Trophoblast cell (in vitro differentiated cells and primary cell): ENCODE measurements at places on chromosomes 4 and X.

- no peak for DNase-seq
These were observed 26.3 kb upstream of the ARMCX2 start for GRCh38 chrX:101685923-101686322.

DNA sequence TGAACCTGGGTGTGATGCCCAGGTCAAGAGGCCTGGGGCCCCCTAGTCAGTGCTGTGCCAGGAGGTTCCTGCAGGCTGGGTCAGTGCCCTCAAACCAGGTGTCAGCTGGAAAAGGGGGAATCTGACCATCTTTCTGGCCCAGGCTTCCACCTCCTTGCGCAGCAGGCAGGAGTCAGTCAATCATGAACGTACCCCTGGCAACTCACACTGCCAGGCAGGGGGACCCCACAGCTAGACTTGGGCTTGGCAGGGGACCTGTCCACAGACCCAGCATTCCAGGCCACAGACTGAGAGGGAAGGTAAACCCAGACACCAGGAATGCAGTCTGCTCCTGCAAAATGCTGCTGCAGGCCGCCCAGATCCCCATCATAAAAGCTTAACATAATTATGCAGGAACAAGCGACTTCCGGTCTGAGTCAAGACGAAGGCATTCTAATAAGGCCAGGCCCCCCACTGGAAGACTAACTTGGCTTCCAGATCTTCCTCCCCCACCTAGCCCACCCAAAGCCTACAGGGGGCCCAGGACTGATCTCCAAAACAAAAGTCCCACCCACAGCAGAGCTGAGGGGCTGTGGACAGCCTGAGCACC is 156.3 kb downstream of the BCOR start:
- no peak for DNase-seq

- DNase-seq, result peak; percentile 73
These were observed 29.4 kb upstream of the KIAA0232 start for GRCh38 chr4:6753103-6753560.

- no peak for DNase-seq
These were observed 1.2 kb downstream of the UCHL1 start for GRCh38 chr4:41257906-41258305.

DNA sequence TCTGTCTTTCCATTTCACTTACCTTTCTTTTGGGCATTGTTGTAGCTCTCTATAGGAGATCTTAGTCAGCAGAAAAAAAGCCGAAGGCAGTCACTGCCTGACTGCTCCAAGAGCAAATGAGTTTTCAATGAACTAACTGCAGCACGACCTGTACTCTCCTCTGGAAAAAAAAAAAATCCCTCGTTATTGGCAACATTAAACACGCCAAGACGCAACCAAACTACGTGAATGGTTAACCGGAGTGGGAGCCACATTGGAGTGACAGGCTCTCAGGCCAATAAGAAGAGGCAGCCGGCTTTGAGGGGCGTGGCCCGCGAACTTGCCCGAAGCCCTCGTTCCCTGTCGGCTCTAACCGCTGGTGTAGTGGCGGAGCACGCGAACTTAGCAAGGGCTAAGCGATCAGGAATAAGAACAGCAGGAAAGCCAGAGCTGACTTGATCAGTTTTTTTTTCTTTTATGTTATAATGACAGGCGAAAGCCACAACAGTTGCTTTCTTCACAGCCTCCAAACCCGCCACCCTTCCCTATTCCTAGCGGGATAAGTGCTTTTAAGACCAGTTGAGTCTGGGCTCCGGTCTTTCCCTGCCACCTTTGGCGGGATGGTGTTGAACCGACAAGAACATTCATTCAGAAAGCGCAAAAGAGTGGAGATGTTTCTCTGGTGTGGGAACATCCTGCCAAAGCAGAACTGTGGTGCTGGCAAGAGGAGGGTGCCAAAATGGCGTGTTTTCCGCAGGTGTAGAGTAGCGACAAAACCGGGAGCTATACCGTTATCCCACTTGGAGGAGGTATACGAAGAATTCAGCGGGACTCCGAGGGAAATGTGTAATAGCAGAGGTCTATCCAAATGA is 80.0 kb downstream of the HMGN5 start:
- DNase-seq, result peak; percentile 68

DNA sequence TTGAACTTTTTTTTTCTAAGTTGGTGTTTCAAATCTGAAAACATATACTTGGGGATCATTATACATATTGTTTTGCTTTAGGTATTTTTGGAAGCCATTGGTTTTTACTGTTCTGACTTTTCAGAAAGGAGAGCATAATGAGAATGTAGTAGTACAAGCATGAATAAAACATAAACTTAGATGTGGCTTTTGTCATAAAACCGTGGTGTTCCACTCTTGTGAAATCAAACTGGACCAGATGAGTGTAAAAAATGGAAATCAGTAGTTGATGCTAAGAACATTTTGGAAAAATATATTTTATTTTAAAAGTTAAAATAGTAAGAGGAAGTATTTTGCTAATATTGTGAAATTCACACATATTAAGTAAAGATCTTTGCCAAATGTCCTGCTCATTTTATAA is 29.6 kb downstream of the GUCY1A1 start:
- DNase-seq, result no peak

- DNase-seq, result no peak
These were observed 106.3 kb downstream of the AFF1 start for GRCh38 chr4:87041141-87041540.

DNA sequence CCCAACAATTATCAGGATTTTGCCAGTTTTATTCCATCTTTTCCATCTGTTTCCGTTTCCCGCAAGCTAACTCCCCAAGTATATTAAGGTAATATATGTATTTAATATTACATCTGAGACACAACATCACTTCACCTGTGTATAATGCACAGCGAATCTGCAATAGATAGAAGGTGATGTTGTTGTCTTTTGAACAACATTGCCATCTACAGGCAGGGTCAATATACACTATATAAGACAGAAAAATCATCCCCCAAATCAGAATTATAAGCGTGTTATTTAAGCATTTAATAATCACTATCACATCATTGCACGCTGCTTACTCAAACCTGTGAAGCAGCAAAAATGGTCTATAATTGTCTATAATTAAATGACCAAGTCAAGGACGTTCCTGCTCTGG is 1115.5 kb downstream of the NLGN4X start:
- DNase-seq, result no peak

- DNase-seq, result peak; percentile 64
These were observed 6.4 kb upstream of the SMIM9 start for GRCh38 chrX:154840856-154841255.

DNA sequence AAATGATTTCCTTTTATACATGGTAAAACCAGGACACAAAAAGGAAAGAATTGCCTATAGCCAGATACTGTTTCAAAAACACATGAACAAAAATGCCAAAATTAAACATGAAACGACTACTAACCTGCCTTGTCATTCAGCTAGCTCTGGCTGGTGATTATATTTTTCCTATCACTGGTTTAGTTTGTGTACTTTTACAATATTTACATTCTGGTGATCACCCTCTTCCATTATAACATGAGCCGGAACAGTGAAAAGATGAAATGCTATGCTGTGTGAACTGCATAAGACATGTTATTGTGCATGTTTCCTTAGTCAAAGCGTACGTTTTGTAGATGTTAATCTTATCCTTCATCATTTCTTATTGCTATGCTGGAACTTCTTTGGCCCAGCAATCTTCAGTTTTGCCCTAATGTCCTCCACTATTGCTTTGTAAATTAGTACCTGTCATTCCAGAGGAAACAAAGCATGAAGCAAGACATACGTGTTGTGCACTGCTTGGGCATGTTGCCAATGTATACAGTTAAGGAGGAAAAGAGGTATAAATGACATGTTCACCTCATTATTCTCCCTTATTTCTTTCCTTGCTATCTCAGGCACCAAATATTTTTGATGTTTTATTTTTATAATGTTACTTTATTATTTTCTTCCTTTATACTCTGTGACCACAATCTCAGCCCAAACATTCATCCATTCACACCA is 386.3 kb downstream of the ARHGAP24 start:
- DNase-seq, result no peak

- no peak for DNase-seq
These were observed 5.2 kb upstream of the PITX2 start for GRCh38 chr4:110627977-110628662.

- DNase-seq, result peak; percentile 3
These were observed 209.7 kb upstream of the PRPS2 start for GRCh38 chrX:12581546-12581945.

DNA sequence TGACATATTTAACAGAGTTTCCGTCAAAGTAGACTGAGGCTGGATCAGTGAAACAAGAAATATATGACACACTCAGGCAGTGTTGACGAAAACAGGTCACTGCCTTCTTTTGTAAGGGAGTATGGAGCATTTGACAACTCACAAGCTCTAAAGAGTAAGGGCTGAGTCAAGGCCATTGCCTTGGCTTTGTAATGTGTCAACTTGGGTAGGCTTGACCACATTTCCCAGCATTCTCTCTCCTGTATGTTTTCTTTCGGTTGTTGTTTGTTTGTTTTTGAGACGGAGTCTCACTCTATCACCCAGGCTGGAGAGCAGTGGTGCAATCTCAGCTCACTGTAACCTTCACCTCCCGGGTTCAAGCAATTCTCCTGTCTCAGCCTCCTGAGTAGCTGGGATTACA is 125.0 kb upstream of the MBNL3 start:
- peak; percentile 48 for DNase-seq

- no peak for DNase-seq
These were observed 347.1 kb upstream of the GATB start for GRCh38 chr4:152107736-152108500.

DNA sequence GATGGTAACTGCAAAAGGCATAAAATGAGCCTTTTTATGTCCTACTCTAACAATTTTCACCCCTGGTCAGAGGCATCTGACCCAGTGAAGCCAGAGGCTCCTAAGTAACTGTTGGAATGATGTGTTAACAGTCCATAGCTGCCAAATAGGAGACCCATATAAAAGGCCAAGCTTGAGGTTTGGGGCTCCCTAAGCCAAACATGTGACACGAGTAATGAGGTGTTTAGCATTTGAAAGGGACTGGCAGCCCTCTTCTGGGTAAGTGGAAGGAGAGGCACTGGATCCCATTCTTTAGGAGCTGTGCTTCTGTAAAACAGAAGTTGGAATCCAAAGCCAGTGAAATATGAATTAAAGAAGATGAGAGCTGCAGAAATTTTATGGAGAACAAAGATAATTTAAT is 100.6 kb upstream of the PNPLA4 start:
- DNase-seq, result no peak

DNA sequence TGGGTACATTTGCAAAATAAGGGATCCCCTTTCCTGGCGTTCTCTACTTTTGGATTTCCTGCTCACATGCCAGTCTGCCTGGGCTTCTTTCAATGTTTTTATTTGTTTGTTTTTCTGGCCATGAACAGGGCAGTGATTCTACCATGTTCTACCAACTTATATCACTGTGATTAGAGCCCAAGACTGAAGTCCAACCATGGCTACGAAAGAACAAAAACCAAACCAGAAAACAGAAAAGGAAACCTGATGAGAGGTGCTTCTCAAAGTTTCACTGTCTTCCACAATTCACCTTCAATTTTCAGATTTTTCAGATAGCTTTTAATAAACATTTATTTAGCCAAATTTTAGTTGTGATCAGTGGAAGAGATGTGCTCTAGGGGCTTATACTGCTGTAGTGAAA is 187.6 kb upstream of the TACR3 start:
- DNase-seq, result no peak

GRCh38 chrX:11791090-11791489 is 33.1 kb downstream of the MSL3 start:
- no peak for DNase-seq

DNA sequence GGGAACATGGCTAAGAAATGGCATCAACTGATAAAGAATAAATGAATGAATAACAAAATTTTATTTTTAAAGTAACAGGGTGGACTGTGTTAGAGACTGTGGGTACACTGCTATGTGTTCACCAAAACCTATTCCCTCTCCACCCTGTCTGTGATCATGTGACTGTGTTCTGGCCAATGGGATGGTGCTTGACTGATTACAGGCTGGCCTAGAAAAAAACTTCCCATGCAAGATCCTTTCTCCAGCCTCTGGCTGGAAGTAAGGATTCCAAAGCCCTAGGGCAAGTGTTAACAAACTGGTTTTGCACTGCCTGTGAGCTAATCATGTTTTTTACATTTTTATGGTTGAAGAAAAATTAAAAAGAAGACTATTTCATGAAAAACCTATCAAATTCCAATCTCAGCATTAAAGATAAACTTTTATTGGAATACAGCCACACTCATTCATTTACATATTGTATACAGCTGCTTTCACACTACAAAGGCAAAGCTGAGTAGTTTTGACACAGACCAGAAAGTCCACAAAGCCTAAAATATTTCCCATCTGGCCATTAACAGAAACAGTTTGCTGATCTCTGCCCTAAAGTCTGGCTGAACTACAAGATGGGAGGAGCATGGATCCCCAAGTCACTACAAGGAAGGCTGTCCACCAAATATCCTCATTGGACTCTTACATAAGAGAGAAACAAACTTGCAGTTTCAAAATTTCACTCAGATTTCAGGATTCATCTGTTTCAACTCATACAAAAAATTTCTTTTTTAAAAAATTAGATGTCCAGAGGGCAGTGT is 133.2 kb downstream of the ARHGAP6 start:
- peak; percentile 27 for DNase-seq

GRCh38 chr4:8613421-8614364 is 21.1 kb downstream of the CPZ start:
- DNase-seq, result no peak

- no peak for DNase-seq
These were observed 84.6 kb downstream of the THOC2 start for GRCh38 chrX:123648028-123648810.

GRCh38 chrX:10006770-10007169 is 39.6 kb downstream of the CLDN34 start:
- DNase-seq, result peak; percentile 72

GRCh38 chrX:154436374-154436982 is 476 bp upstream of the GDI1 start:
- DNase-seq, result peak; percentile 34

GRCh38 chr4:184851200-184851541 is 25.4 kb upstream of the ACSL1 start:
- DNase-seq, result peak; percentile 17

- no peak for DNase-seq
These were observed 334.9 kb upstream of the DDX53 start for GRCh38 chrX:22664826-22665225.

DNA sequence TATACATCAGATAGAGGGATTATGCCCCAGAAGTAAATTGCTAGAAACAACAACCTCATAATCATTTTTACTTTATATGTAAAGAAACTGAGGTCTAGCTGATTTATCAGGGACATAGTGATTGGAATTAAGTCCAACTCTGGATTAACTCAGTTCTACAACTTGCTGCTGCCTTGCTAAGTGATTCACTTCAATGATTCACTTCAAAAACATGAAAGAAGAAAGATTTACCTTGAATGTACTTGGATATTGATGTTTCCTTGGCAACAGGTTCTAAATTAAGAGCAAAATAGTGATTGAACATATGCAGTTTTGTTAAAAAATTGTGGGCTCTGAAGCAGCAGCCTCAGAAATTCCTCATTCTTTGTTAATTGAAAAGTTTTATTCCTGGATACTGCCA is 99.8 kb upstream of the H2AZ1 start:
- DNase-seq, result no peak

DNA sequence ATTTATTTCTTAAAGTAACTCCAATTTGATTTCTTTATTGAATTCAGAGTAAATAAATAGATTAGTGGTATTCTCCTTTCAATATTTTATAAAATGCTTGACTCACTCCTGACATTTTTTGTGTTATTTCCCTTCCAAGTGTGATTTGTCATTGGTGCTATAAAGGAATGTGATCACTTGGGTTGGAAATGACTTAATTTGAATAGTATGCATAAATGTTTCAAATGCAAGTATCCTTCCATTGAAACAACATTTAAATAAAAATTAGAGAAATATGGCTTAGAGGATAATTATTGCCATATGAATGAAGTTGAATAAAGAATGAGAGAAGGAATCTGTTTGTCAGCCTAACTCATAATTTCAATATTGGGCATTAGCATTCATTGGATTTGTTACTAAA is 182.7 kb downstream of the PABPC4L start:
- DNase-seq, result no peak

- no peak for DNase-seq
These were observed 8.2 kb downstream of the BMP2K start for GRCh38 chr4:78784236-78784865.
